ENCODE measurements at places on chromosomes 2 and 18.

DNA sequence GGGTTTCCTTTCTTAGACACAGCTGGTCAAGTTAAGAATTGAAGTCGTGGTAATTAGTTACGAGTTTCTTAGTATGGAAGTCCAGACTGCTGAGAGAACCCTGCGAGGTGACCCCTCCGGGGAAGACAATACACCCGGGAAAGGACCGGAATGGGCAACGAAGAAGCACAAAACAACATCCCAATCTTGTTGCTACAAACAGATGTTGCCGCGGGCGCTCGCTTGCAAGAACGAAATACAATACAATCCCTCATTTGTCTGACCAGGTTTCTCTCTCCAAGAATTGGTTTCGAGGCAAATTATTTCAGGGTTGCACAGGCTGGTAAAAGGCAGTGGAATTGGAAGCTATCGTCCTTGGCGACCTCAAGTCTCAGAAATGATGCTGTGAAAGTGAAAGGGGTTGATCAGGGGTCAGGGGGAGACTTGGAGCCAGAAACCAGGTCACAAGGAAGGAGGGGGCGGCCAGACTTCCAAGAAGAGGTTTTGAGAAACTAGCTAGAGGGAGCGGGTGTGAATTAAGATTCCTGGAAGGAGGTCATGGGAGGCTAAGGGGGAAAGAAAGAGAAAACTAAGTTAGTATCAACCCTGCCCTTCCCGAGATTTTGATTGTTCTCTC lies 401.9 kb downstream of the HRH4 start:
- no peak for DNase-seq

- DNase-seq = no peak
Observed at GRCh38 chr2:119838179-119838578, 78.5 kb downstream of the PTPN4 start.

DNA sequence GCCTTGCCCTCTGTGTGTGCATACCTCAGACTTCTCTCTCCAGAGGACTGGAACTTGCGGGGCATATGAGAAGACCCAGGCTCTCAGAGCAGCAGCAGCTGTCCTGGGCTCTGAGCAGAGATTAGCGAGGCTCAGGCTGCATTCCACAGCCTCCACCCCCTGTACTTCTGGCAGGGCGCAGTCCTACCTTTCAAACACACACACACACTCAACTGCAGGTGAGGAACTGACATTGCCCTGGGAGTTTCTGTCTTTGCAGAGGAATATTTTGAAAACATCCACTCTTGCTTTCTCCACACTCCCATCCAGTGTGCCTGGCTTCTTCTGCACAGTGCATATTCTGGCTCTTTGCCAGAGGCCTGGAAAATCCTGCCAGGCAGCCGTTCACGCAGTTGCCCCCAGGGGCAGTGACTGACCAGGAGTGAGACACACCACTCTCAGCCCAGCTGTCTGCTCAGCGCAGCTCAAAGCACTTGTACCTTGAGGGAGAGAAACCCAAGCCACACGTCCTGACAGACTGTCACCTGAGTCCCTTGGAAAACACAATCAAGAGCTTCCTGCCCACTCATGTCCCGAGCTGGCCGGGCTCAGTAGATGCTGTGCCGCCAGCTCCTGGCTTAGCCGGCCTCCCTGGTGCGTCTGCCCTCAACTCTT lies 460.8 kb downstream of the RNF144A start:
- no peak for DNase-seq

DNA sequence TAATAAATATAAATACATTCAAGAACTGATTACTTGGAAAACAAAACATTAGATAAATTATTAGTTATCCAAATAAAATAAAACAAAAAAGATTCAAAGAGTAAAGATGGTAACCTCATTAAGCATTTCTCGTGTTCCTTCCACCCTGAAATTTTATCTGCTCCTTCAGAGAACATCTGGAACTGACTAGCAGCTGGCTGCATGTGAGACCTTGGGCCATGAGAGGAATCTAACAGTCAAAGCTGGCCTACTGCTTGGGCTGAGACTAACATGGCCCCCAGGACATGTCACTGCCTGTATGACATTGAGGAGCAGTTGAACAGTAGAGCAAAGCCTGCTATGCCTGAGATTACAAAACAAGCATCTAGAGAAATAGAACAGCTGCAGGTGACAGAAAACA lies 208.5 kb upstream of the ZSWIM2 start:
- DNase-seq = no peak

DNA sequence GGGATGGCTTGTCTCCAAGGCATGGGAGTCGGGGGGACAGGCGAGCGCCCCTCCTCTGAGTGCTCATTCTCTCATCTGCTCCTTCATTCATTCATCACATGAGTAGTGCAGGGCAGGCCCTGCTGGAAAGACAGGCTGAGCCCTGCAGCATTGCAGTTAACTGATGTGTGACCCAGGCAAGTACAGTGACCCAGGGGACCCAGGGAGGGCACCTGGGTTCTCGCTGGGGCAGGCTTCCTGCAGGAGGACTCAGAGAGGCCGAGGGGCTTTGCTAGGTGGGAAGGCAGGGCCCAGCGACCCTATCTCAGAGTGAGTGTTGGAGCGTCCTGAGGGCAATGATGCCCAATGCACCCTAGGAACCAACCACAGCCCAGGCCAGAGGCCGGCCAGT lies 30.6 kb downstream of the HJURP start:
- no peak for DNase-seq

DNA sequence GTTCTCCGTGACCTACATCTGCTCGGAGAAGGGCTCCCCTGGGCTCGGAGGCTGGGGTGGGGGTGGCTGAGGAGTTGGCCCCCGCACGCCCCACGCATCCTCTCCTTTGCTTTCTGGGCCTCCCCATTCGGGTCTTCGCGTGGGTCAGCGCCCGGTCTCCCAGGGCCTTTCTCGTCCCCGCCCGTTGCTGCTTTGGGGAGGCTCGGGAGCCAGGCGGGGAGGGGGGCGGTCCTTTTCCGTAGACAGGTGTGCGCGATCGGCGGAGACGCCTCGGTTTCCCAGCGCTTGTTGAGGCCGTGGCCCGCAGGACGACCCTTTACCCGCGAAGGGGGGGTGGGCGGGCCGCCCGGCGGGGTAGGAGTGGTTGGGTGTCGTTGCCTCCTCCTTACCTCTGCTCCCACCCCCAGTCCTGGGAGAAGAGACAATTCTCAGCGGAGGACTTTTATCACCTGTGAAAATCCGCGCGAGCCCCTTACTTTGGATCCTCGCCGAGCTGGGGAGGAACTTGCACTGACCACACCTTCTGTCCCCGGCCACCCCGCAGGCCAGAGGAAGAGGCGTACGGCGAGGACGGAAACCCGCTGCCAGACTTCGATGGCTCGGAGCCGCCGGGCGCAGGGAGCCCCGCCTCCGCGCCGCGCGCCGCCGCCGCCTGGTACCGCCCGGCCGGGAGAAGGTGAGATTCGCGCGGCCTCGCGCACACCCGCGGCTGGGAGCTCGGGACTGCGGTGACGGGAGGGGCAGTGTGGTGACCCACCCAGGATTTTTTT lies 2.6 kb downstream of the ADCYAP1 start:
- DNase-seq = no peak
